GM23338 (cell line): ENCODE measurements at places on chromosomes 2 and 18. TPM values are rescaled to one million over a fixed set of nuclear protein-coding genes. Genes with fewer than 3 reads are reported as not detected.

- DNase-seq: peak; percentile 88
- peaks cover 7% of the 10 kb centered on the region; the same call in 1 of the 2 replicates for H3K4me1 ChIP-seq
- no peak overlapping the region for H3K27ac ChIP-seq
These were observed 86.0 kb upstream of the ALPP start for GRCh38 chr2:232292395-232293154.

- H3K27me3 ChIP-seq: no peaks in the 10 kb centered on the region
- H3K4me3 ChIP-seq: no peak overlapping the region
- H3K36me3 ChIP-seq: no peaks in the 10 kb centered on the region
- no peaks in the 10 kb centered on the region for H3K4me1 ChIP-seq
These were observed 73.9 kb upstream of the TTN start for GRCh38 chr2:178881075-178881474.

- no peaks in the 10 kb centered on the region for H3K27me3 ChIP-seq
- H3K4me1 ChIP-seq: peaks cover 46% of the 10 kb centered on the region
- peak overlapping the region; percentile 90 for H3K27ac ChIP-seq
- peak; percentile 20 for DNase-seq
- peak overlapping the region; percentile 91 for H3K4me3 ChIP-seq
These were observed 545 bp downstream of the GLI2 start for GRCh38 chr2:120736202-120736623.

Gene TWIST2
- total RNA-seq: 12.5 and 13.6 TPM in 2 replicates

Gene PAIP2B
- total RNA-seq: 27.4 and 29.7 TPM in 2 replicates
